ENCODE measurements at places on chromosomes 4 and X.

DNA sequence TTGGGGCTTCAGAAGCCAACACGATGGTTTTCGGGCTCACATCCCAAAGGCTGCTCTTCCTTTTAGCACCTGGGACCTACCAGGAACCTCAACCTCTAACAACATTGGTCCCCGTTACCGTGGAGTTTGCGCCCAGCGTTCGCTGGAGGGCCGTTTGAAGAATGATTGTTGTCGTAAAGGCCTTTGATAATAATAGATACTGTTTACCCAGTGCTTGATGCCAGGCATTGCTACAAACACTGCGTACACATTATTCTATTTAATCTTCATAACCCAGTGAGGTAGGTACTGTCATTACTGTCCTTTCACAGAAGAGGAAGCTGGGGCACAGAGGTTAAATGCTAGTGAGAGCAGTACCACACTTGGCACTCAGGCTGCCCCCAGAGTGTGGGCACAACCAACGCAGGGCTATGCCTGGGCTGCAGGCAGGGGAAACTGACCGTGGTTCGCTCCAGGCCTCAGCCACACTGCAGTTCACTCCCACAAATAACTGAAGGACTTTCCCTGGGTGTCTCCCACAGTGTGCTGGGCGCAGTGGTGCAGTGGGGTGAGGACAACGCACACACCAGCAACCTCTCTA, 1.0 kb upstream of the ACSL1 start:
- no peak for DNase-seq

GRCh38 chr4:74037076-74037955, 1.2 kb downstream of the CXCL3 start:
- DNase-seq, result no peak

- DNase-seq, result no peak
Observed at GRCh38 chr4:42359711-42360110, 37.6 kb upstream of the SHISA3 start.

- DNase-seq, result no peak
Observed at GRCh38 chrX:32673193-32673592, 538.2 kb downstream of the DMD start.

- no peak for DNase-seq
Observed at GRCh38 chr4:74770226-74770910, 24.0 kb downstream of the BTC start.

GRCh38 chr4:6001680-6002491, 16.3 kb downstream of the C4orf50 start:
- no peak for DNase-seq

DNA sequence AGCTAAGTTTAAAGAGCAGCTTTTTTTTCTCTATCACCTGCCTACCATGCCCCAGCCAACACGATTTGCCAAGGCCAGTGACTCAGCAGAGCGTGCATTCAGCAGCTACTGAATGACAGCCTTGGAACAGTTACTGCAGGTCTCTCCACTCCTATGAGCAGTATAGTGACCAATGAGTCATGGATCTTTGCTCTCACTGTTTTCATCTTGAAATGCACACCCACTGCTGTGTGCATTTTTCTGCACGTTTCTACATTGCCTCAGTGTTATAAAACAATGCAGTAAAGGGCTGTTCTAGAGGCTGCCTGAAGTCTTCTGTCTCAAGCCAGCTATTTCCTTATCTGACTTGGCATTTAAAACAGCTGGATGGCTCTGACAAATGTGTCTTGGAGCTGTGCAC, 66.0 kb upstream of the C4orf54 start:
- DNase-seq, result no peak

DNA sequence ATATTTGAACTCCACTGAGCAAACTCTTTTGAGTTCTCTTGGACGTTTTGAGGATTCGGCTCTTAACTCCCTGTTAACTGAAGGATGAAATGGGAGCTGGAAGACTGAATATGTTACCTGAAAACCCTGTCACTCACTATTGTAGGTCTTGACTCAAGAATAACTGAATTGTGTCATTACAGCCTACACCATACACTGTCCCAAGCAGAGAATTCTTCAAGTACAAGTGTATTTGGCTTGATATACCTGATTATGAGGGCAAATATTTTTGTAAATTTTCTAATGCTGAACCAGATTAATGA, 276.1 kb downstream of the CFAP299 start:
- DNase-seq, result no peak

GRCh38 chr4:150768497-150768896, 186.5 kb downstream of the MAB21L2 start:
- no peak for DNase-seq

DNA sequence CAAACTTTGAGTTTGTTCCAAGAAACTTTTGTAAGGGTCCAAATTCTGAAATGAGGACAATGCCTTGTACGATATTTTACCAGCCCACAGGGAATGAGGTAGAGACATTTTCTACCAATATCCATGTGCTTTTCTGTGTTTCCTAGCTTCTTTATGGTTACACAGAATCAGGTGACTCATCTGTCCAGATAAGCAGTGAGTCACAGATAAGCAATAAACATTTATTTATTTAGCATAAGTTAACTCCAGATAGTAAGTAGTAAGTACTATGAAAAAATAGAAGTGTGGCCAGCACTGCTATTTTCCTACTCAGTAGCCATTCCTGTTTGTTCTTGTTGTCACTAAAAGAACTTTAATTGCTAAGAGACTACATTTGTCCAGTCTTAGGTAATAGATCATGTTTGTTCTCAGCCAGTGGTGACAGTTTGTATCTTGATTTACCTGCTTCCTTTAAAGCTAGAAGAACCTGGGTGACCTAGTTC, 7.4 kb downstream of the AFF1 start:
- DNase-seq, result no peak

DNA sequence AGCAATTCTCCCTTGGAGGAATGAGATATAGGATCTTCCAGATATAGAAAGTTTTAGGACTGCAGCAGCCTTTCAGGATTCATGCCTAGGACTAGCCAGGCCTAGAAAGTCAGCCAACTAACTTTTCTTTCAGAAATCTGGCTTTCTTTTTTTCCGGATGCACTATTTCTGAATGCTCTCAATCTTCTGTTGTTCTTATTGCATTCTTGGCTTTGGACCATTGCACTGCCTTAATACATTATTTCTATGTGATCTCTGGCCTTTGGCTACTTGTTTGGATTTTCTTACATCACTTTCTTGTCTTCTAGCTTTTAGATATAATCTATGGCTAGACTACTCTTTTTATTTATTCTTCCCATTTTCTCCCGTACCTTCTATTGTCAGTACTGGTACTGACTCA, 813.1 kb upstream of the HTR2C start:
- DNase-seq, result no peak

DNA sequence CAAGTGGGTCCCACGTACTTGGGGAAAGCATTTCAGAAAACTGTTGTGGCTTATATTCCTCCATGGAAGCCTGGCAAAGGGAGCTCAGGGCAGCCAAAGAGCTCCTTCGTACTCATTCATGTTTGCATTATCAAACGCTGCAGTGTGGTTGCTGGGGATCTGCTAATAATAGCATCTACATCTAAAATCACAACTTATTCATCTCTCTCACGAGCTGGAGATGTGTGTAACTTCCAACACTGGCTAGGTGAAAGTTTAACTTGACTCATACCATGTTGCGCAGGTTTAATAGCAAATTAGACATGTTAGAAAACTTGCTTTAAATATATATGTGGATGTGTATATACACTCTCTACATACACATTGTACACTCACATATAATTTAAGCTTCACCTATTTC, 415.1 kb downstream of the AFF2 start:
- no peak for DNase-seq

DNA sequence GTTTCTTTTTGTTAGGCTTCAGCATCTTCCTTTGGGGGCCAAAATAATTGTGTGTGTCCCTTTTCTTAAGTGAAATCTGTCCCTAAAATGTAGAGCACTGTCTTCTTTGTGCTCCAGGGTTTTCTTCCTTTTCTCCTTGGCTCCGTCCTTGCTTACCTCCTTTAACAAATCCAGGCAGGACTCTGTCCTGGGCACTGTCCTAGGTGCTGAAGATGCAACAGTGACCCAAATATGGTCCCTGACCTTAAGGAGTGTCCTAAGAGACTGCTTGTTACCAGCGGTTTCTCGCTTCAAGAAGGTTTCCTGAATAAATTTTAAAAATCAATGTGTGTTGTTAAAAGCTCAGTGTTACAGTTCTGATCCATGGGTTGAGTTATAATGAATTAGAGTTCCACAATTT, 471.8 kb downstream of the KCNIP4 start:
- DNase-seq, result no peak

DNA sequence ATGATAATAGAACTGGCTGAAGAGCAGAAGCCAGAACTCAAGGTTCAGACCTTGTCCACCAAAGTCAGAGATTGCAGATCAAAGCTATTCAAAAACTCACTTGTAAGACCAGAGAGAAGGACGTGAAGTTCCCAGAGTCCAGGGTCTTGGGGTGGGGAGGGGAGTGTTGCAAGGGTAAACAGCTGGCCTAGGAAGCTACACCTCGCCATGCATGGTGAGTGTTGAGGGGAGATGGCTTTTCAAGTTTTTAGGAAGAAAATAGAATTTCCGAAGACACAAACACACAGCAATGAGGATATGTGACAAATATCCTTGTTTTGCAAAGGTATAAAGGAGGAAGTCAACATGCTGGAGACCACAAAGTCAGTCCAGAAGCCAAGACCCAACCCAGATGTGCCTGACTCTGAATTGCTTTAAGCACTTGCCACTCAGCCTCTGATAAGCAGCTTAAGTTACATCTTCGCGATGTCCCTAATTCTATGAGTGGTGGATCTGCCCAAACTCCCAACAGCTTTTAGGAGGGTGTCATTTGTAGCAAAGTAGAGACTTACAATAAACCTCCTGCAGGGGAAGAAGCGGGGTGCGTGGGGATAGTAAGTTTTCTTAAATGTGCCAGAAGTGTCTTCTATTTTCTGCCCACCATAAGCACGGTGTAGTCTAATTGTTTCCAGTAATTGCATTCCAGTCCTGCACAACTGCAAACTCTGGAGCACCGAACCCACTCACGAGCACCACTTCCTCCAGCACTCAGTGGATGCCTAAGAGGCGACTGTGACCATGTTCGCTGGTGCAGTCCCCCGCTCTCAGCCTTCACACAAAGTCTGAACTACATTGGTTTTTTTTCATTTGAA, 26.5 kb downstream of the HAND2 start:
- DNase-seq, result no peak

DNA sequence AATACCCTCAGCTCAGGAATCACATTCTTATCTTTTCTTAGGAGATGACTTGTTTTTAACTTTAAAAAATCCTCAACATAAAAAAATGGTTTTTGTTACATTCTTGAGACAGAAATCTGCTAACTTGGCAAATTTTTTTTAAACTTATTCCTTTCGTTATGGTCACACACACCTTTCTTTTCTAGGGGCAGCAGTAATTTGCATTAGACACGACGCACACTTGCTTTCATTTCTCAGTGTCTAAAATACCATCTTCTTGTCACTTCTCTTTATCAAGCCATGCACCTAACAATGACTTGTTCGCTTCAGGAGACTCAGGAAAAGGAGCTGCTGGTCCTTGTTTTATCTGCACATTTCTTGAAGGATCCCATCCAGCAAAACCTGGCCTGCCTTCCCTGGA, 112.6 kb upstream of the TBL1X start:
- DNase-seq, result no peak

- no peak for DNase-seq
Observed at GRCh38 chr4:89312066-89312465, 4.5 kb upstream of the GPRIN3 start.

- no peak for DNase-seq
Observed at GRCh38 chr4:151045907-151046306, 30.8 kb upstream of the LRBA start.

DNA sequence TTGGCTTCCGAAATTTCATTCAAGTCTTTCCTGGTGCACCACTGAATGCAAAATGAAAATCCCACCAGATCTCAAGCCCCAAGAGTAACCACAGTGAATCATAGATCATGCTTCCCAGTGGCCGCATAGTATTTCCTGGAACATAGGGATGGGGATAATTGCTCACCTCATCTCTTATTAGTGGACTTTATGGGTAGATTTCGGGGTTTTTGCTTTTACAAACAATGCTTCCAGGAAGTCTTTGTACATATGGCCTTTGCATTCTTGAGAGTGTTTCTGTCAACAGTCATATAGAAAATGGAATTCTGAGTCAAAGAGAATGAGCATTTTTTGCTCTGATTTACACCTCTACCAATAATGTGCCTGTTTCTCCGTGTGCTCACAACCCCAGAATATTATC, 53.4 kb downstream of the PPEF2 start:
- no peak for DNase-seq

DNA sequence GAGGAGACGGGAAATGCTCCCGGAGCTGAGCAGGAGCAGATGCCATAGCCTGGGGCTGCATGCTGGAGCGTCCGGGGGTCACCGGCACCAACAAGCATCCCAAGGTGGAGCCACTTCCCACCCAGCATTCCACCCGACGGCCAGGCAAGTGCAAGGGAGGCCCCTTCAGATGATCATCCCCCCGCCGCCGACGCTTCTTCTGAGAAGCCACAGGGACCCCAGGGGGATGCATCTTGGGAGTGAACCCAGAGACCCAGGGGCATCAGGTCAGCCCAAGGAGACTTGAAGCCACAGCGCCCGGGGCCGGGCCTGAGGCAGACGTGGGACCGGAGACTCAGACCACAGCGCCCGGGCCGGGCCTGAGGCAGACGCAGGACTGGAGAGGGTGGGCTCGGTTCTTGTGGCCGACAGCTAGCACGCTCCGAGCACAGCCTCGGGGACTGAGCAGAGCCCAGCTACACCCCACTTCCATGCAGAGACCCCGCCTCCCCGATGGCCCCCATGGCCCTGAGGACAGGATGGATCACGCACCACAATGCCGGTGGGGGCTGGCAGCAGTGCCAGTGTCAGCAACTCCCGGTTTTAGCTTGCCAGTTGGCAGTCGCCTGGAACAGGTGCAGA, 33.0 kb upstream of the CPLX1 start:
- DNase-seq, result no peak

DNA sequence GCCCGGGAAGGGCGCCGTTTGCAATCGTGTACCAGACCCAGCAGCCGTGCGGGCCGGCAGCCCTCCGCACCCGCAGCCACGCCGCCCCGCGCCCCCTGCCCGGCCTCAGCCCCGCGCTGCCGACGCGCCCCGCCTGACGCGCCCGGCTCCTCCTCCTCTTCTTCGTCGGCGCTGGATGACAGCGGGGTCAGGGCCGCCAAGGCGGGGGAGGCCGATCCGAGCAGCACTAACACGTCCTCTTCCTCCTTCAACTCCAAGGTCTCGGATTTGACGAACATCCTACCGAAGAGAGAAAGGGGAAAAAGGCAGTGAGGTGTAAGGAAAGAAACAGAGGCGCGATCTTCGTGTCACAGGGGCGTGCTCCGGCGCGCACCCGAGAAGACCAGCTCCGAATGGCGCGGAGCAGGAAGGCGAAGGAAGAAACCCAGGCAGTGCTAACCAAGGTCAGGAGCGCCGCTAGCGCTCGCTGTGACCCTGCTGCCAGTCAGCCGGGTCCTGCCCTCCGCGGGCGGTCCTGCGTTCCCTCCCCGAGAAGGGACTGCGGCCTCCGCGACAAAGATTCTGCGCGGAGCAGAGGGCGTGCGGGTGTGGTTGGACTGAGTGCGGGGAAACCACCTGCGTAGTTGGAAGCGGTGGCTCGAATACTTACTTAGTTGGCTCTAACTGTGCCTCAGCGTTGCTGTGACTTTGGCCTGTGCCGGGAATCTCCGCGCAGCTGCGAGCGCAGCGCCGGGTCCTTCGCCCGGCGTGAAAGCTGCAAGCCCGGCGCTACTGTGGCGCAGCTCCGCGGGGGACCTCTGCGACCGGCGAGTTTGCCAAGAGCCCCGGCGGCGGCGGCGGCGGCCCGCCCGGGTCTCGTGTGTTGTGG, 548 bp downstream of the NEUROG2 start:
- peak; percentile 49 for DNase-seq

Data from activated naive CD4-positive, alpha-beta T cell treated with Interleukin-2 at 50 U/mL for 16 hours (primary cell).